ENCODE measurements at places on chromosomes 6 and 20.
A peak's percentile ranks its signal among the peaks of the same experiment; 100 is the strongest.

- no peak for DNase-seq
Observed at GRCh38 chr20:62104791-62105345, 17.4 kb upstream of the LSM14B start.

- DNase-seq = no peak
Observed at GRCh38 chr20:62754122-62754990, 41.9 kb upstream of the MRGBP start.

DNA sequence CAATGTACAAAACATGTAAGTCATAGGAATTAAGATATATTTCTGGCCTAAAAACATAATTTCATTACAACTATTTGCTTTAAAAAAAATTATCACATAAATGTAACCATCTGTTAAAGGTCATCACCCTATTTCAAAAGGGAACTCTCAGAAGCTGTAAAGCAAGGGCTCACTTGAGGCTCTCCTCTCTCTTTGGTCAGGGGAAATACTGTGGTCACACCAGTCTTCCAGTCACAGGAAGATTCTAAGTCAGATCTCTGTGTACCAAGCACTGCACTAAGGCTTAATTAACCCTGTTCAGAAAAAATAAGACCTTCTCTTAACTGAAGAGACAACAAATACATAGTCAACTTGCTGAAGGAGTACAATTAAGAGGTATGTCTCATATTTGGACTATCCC, 75.6 kb downstream of the MMS22L start:
- DNase-seq = no peak

GRCh38 chr6:75317503-75318206, 33.1 kb upstream of the TMEM30A start:
- no peak for DNase-seq

GRCh38 chr6:37990762-37991525, 171.4 kb downstream of the ZFAND3 start:
- no peak for DNase-seq

DNA sequence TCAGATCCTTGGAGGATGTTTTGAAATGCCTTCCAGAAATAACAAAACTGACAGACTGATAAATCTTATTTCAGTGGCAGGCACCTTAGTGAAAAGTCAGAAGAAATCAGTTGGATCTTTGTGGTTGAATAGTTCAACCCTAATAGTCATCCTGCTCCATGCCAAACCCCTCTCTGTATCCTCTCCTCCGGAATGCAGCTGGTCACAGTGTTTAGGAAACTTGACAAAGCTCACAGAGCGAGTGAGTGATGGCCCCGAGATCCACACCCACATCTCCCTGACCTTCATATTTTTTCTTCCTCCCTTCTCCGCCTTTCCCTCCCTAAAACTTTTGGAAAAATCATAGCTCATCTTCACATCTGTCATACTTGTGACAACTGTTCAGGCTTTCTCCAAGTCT, 464.8 kb upstream of the CDH4 start:
- no peak for DNase-seq

- DNase-seq = no peak
Observed at GRCh38 chr6:118706702-118707101, 55.3 kb upstream of the CEP85L start.

DNA sequence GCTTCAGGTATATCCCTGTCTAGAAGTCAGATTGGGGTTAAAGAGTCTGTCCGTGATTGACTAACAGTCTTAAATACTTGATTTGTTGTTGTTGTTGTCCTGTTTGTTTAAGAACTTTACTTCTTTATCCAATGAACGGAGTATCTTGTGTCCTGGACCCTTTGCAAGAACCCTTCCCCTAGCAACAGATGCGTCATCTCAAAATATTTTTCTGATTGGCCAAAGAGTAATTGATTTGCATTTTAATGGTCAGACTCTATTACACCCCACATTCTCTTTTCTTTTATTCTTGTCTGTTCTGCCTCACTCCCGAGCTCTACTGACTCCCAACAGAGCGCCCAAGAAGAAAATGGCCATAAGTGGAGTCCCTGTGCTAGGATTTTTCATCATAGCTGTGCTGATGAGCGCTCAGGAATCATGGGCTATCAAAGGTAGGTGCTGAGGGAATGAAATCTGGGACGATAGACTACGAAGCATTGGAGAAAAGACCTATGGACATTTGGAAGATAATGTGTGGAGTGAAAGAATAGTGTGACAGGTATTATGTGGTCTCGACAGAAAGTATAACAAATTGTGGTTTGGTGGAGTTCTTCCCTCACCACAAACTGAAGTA, at the start of gene HLA-DRA:
HLA-DRA (plus strand) TSS at position 286 of the 613 bp plus-strand sequence; CDS start at position 350, 64 bp downstream.
- no peak for DNase-seq

GRCh38 chr6:100504786-100505737, 40.3 kb upstream of the SIM1 start:
- no peak for DNase-seq

DNA sequence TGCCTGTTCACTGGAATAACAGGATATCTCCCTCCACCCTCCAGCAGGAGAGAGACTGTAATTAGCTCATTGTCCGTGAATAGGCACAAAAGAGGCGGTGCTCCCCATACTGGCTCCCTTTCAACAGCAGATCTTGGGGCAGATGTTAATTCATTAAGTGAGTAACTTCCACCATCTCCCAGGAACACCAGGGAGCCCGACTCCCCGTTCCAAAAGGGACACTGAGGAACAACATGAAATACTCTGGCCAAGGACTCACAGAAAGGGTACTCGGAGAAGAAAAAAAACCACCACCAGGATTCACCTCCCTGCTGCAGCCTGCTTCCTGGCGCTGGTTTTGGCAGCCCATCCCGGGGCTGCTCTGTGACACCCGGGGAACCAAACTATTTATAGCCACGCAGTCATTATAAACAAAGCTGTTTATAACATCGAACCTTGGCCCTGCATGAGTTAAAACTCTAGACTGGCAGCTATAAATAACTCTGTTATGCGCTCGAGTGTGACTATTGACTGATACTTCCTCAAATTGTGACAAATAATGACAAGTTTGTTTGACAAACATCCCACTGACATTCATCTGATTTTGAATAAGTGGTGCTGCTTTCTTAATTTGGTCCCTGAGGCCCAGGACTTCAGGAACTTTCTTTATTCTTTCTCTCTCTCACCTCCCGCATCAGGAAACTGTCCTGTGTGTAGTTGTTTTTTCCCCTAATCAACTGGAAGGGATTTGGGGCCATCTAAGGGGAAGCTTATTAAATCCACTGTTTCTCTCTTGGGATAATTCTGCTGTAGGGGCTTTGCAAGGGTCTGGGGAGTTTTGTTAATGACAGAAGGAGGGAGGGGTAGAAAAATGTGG, 521.6 kb downstream of the CD83 start:
- no peak for DNase-seq

DNA sequence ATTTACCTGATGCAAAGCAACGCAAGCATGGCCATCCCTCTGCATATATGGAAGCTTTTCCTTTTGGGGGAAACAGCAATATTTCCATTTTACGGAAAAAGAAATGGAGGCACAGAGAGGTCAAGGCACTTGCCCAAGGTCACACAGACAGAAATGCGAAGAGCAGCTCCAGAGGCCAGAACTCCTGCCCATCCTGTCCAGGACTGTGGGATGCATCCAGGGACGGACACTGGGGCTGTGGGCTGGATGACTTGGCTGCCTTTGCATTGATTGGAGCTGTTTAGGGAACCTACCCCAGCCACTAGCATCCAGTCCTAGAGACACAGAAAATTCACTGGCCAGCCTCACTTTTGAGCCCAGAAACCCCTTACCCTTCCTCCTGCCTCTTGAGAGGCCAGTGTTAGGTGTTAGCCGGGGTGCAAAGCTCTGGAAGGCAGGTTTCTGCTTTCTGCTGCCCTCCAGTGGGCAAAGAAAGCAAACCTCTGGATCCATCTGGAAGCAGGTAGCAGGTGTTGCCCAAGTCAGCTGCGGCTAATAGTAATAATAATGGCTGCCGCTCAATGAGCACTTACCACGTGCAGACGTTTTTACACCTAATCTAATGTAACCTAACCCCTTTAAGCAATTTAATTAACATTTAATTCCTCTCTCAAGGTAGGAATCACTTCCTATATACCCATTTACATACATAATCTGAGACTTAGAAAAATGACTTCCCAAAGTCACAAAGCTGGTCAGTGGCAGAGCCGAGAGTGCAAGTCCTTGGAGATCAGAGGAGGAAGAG, 31.7 kb upstream of the CCN5 start:
- DNase-seq = peak; percentile 25

GRCh38 chr6:129691709-129692108, 18.3 kb downstream of the ARHGAP18 start:
- no peak for DNase-seq

GRCh38 chr6:155256122-155256795, 7.6 kb upstream of the CLDN20 start:
- no peak for DNase-seq

DNA sequence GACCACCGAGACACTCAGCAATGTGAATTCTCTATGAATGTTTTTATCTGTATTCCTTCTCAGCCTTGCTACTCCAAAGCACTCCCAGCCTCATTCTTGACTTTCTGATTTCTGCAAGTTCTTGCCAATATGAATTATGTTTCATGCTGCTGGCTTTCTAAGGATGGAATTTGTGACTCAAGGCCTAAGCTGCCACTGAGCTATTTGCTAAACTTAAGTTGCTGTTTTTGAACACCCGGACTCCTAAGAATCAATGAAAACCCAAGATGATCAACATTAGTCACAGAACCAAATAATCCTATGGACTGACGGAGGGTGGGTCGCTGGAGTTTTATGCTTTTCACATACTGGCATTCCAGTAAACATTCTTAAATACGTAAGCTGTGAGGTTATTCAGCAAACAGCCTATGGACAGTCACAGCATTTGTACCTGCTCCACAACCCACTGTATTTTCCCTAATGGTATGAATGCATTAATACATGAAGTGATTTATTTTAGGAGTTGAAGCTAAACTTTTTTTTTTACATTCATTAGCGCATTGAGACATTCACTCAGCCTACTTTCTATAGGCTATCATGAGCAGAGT, 8.2 kb upstream of the PXDC1 start:
- DNase-seq = no peak

GRCh38 chr20:13468166-13468565, 170.6 kb downstream of the TASP1 start:
- DNase-seq = no peak

- no peak for DNase-seq
Observed at GRCh38 chr6:36128793-36129192, 1.5 kb upstream of the MAPK13 start.

GRCh38 chr20:17849901-17850683, 118.5 kb downstream of the SNX5 start:
- DNase-seq = no peak

GRCh38 chr6:109340811-109341210, 41.5 kb downstream of the CD164 start:
- no peak for DNase-seq

GRCh38 chr20:32123088-32123487, 13.6 kb downstream of the TM9SF4 start:
- no peak for DNase-seq

DNA sequence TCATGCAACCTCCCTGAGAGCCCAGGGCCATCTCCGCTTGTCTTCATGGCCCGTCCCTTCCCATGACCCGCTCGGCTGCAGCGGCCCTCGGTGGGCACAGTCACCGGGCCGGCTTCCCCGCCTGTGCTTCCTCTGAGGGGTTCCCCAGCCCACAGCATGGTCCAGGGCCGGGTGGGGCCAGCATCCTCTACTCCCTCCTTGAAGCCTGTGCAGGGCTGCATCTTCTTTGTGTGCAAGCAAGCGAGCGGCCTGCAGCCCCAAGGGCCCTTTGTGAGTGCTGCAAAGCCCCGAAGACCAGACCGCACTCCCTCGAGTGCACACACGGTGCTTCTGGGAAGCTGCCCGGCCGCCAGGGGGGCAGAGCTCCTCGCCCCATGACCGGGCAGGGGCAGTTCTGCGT, 265.8 kb downstream of the TAF4 start:
- no peak for DNase-seq

- DNase-seq = no peak
Observed at GRCh38 chr20:60718743-60719480, 533.1 kb upstream of the CDH4 start.

- no peak for DNase-seq
Observed at GRCh38 chr6:152379423-152379822, 257.7 kb downstream of the SYNE1 start.

DNA sequence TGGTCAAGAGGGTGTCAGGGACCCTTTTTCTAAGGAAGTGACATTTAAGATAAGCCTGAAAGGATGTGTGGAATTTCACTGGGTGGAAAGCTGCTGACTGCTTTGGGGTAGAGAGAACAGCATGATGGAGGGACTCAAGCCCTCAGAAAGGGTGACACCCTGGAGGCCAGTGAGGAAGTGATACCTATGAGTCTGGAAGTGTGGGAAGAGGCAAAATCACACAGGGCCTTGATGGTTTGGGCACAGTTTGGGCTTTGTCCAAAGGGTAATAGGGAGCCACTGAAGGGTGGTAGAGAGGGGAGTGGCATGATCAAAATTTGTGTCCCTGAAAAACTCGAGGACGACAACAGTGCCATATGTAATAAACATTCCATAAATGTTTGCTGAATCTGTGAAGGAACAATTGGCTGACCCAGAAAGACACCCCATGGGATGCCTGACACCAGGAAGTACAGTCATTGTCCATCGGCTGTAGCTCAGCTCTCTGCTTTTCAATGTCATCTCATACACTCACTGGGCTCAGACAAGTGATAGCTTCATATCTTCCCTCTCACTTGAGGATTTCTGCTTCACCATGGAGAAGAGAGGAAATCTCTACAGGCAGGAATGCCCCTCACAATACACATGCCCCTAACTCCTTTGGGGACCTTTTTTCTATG, 21.3 kb downstream of the CASS4 start:
- DNase-seq = no peak

DNA sequence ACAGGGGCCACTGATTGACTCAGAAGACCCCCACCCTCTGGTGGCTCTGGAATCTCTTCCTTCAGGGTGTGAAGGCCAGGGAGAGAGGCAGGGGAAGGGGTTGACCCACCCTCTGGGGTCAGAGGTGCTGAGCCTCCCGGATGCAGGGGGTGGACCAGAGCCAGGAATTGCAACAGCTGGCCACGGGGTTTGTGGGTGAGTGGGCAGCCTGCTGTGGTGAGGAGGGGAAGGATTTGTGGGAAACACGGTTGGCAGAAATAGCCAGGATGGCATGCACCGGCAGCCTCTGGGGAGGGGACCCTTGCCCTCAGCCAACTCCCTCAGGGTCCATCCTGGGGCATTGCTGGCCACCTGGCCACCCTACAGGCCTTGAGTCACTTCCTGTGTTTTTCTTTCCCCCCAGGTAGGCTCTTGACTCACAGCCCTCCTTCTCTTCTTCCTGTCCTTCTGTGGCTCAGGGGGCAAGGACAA, 92.8 kb downstream of the MRPL14 start:
- DNase-seq = no peak

DNA sequence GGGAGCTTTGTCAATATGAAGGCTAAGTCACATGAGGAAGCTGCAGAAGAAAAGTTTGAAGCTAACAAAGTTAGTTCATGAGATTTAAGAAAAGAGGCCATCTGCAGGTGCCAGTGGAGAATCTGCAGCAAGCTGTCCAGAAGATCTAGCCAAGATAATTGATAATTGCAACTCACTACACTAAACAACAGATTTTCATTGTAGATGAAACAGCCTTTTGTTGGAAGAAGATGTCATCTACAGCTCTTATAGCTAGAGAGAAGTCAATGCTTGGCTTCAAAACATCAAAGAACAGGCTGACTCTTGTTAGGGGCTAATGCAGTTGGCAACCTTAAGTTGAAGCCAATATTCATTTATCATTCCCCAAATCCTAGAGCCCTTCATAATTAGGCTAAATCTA, 83.7 kb downstream of the RIN2 start:
- DNase-seq = no peak

All from stimulated activated CD8-positive, alpha-beta memory T cell treated with anti-CD3 and anti-CD28 coated beads, Interleukin-12 subunit alpha, Interleukin-12 subunit beta, amount 100 ng/mL, for 4 hours (primary cell).